ENCODE measurements at places on chromosomes 11 and 22.

- DNase-seq: no peak
These were observed 858.4 kb downstream of the NTM start for GRCh38 chr11:132228746-132229325.

GRCh38 chr11:494761-495536 lies 12.1 kb downstream of the RNH1 start:
- no peak for DNase-seq

DNA sequence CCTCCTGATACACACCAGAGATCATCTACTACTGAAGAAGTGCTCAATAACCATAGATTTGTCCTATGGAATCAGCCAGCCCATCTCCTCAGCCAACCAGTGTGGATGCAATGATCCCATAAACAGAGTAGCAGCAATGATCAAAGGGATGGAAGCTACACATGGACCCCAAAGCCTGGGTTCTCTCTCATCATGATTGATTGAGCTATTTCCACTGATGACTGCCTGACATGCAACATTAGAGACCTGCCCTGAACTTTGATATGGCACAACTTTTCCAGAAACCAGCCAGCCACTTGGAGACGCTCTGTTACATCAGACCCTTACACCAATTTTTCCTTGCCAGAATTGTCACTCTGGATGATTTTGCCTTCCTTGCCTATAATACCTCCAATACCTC lies 471.6 kb downstream of the BUD13 start:
- no peak for DNase-seq

- DNase-seq: no peak
These were observed 10.6 kb upstream of the PKP3 start for GRCh38 chr11:383431-383830.

DNA sequence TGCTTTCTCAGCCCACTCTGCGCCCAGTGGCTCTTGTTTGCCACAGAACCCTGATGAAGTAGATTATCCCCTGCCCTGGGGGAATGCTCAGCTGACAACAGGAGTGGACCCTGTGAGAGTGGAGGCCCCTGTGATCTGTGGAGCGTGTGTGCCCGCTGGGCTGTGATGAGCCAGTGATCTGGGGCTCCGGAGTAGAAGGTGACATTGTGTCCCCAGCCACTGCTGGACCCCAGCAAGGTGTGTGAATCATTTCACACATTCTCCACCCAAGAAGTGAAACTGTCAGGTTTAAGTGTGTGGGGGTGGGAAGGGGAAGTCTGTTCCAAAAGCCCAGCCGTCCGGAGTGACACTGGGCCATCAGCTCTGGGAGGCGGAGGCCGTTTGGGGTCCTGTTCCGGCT lies 33.1 kb upstream of the GRAMD4 start:
- DNase-seq: no peak

DNA sequence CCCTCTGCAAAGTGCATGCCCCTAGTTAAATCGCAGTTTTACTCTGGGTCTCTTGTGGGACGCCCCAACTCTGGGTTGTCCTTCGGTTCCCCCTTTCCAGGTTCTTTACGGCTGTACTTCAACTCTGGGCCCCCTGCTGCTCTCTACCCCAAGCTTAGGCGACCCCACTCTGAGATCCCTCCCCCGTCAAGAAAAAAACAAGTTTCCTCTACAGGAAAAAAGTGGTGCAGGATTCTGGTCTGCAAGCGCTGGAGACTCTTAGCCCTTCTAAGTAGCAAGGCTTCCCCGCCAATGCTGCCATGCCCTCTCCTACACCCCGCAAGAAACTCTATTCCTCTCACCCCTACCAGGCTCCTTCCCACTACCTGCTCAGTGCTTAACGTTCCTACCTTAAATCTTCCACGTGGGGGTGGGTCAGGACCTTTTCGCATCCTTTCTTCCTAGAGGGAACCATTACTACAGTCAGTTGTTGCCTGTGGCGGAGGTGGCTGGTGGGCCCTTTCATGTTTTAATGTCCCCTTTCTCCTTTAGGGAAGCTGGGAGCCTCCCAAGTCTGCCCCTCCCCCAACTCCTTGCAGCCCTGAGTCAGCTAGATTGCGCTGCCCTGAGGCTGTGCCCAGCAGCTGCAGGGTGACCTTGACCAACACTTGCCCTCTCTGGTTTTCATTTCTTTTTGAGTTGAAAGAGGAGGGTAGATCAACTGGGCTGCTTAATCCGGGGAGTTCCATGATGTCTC lies 1.4 kb downstream of the NEFH start:
- peak; percentile 15 for DNase-seq

DNA sequence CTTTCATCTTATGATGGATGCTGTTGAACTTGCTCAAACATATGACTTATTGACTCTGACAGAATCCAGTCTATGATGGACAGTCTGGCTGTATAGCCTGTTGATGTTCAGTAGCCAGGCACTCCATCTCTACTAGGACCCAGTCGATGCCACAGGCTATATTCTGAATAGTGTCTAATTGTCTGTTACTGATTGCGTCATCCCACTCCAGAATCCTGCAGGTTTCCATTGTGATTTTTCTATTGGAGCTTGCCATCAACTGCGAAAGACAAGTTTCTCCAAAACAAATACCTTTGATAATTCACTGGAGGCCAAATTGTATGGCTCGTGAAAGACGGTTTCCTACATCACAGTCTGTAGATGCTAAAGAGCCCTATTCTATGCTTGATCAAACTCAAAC lies 481.7 kb upstream of the CHORDC1 start:
- DNase-seq: no peak

- DNase-seq: peak; percentile 17
These were observed 265.7 kb upstream of the CTSC start for GRCh38 chr11:88603091-88603867.

GRCh38 chr11:96105197-96105895 lies 181.4 kb upstream of the MTMR2 start:
- no peak for DNase-seq

GRCh38 chr11:116078101-116078591 lies 573.9 kb upstream of the CADM1 start:
- DNase-seq: no peak

GRCh38 chr11:121053244-121053643 lies 29.3 kb downstream of the TBCEL start:
- DNase-seq: no peak

DNA sequence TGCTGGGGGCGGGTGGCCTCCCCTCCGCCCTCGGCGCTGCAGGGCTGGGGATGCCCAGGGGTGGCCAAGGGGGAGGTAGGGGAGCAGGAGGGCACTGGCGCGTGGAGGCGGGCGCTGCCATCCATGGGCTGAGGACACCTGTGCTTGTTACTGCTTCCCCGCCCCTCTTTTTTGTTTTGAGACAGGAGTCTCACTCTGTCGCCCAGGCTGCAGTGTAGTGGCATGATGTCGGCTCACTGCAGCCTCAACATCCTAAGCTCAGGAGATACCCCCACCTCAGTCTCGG lies 683 bp upstream of the FADS3 start:
- no peak for DNase-seq

DNA sequence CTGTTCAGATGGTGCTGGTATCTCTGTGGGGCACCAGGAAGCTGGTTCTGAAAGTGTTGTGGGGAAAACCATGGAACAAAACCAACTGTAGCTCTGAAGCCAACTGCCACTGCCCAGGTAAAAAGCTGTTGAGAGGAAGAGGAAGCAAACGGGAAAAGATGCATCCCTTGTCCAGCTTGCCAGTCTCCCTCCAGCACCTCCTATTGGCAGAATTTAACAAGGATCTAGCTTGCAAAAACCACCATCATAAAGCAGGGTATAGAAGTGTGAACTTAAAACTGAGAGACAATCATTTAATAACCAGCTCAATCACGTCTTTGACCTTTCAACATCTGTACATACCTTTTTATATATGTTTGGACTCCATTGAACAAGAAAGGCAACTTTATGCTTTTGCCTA lies 4.5 kb downstream of the PATE1 start:
- DNase-seq: no peak

- DNase-seq: peak; percentile 94
These were observed 38.8 kb upstream of the POU2AF1 start for GRCh38 chr11:111417766-111418435.

- DNase-seq: no peak
These were observed 28.5 kb upstream of the GAL start for GRCh38 chr11:68655806-68656205.

- peak; percentile 86 for DNase-seq
These were observed 90.9 kb downstream of the MICAL2 start for GRCh38 chr11:12200991-12201985.

DNA sequence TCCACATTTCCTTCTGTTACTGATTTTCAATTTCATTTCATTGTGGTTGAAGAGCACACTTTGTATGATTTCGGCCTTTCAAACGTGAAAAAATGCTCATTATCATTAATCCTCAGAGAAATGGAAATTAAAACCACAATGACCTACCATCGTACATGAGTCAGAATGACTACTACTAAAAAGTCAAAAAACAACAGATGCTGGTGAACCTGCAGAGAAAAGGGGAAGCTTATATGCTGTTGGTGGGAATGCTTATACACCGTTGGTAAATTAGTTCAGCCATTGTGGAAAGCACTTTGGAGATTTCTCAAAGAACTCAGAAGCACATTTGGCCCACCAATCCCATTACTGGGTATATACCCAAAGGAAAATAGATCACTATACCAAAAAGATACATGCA lies 57.6 kb downstream of the DLG2 start:
- no peak for DNase-seq

DNA sequence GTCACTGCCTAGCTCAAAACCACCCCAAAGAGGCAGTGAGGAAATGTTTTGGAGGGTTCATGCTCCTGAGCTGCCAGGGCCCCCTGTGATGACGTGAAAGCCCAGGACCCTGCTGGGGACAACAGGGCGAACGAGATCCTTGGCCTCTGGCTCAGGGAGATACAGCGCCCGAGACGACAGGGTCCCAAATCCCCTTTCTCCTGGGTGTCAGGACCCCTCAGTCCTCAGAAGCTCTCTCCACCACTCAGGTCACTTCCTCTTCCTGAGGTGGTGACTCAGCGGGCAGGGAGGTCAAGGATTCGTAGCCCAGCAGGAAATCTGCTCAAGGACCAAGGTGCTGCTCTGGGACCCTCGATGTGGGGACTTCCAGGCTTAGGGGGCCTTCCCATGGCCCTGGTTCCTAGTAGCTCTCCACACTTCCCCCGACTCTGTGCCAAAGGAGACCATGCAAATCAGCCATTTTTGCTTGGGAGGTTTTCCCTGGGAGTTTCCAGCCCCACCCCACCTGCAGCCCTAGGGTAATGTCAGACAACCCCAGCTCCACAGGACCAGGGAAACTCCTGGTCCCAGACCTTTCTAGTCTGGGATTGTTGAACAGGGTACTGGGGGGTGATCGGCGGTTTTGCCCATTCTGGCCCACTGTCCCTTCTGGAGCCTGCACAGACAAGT lies 12.8 kb downstream of the BCL9L start:
- peak; percentile 24 for DNase-seq

- no peak for DNase-seq
These were observed 3.1 kb downstream of the ARHGAP1 start for GRCh38 chr11:46697303-46697702.

GRCh38 chr11:10426475-10426874 lies 28.6 kb upstream of the AMPD3 start:
- DNase-seq: peak; percentile 18

GRCh38 chr11:78094250-78094649 lies 14.6 kb upstream of the NDUFC2 start:
- DNase-seq: no peak

DNA sequence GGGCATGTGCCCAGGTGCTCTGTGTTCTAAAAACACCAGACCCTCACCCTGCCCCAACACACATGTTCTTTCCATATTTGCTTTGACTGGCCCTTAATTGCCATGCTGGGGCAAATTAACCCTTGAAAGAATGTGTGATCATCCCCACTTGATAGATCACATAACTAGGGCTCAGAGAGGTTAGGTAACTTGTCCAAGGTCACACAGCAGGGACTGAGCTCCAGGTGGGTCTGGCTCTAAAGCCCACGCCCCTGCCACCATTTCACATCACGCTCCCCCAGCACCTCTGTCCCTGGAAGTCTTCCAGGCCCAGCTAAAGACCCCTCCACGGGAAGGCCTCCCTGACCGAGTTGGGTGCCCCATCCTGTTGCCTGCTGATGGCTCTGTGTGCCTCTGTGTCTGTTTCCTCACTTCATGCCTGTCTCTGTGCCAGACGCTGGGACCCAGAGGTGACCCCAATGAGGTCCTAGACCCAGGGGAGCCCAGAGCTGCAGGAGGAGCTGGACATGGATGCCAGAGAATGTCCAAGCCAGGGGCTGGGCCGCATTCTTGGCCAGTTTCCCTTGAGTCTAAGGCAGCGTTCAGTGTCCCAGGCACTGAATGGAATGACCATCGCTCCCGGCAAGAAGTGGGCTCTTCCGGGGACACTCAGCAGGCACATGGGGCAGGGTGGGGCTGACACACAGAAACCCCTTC lies 79.7 kb downstream of the MYO7A start:
- DNase-seq: no peak

- DNase-seq: no peak
These were observed 12.8 kb downstream of the SAA4 start for GRCh38 chr11:18223591-18224387.

GRCh38 chr11:70782401-70782913 lies 384.1 kb downstream of the CTTN start:
- DNase-seq: no peak

DNA sequence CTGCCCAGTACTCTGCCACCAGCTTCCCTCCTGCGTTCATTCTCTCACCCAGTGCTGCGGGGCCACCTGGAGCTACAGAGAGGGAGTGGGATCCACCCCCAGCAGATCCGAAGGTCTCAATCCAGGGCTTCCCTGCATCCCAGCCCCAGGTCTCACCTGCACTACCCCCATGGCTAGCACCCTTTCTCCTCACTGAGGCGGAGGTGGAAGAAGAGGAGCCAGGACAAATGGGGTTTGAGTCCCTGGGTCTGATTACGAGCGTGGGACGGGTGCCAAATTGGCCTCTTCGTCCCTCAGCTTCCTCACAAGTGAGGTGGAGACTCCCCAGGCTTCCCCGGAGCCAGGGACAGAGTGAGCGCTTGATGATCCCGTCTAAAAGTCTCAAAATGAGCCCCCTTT lies 64.2 kb downstream of the NFAM1 start:
- no peak for DNase-seq

DNA sequence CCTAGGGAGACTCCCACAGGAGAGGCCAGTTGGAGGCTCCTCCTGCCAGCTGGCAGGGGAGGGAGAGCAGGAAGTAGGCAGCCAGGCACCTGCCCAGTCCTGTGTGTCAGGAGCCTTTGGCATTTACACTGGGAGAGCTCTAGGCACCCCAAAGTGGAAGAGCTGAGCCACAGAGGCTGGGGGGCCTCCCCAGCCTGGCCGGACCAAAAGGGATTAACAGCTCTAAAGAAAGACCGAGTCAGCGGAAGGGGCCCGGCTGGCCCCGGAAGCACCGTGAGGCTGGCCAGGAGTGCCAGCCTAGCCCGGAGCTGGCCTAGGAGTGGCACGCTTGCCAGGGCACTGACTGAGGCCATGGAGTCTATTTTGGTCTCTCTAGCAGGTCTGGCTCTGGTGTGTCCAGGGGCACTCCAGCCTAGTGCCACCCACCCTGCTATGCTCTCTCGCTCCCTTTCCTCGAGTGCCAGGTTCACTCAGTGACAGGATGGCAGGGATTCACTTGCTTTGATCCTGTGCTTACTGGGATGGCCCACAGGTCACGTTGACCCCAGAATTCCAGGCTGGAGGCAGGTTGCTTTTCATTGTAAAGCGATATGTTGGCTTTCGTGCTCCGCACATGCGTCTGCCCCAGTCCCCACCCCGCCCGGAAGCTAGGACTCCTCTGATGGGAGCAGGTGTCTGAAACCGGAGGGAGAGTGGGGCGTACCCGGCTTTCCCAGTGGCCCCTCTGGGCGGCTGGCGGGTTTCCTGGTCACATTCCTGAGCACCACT lies 3.3 kb upstream of the KMT5B start:
- DNase-seq: no peak

All from adipocyte (in vitro differentiated cells).